ENCODE measurements at places on chromosomes 5 and 9.

DNA sequence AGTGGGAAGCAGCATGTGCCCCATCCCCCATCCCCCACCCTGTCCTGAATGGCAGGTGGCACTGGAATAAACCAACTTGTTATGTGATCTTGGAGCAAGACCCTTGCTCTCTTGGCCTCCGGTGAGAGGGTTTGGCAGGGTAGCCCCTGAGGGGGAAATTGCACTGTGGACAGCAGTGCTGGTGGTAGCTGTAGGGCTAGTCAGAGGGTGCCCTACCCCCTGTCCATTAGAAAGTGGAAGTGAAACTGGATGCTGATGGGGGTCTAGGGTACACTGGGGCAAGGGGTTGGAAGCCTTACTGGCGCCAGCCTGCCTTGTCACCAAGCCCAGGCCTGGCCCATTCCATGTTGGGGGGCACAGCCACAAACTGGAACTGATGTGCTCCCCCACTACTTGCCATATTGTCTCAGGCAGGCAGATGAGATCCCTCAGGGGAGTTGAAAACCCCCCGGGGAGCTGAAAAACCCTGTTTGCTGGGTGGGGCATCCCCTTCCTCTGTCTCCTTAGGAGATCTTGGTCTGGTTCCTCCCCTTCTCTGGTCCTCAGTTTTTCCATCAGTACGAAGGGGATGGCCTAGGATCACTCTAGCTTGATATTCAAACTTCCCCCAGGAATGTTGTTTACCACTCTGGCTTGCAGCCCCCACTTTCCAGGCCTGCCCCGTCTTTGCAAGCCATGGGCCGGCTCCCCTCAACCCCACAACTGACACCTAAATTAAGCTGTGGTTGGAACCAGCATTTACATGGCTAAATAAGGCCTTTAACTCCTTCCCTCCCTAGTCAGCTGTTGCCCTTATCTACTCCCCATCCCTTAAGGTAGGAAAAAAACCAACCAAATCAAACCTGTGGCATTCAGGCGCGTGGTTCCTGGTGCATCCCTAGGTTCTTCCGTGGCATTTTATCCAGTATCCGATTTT, 14.4 kb upstream of the SYNPO start:
- no peak for DNase-seq

DNA sequence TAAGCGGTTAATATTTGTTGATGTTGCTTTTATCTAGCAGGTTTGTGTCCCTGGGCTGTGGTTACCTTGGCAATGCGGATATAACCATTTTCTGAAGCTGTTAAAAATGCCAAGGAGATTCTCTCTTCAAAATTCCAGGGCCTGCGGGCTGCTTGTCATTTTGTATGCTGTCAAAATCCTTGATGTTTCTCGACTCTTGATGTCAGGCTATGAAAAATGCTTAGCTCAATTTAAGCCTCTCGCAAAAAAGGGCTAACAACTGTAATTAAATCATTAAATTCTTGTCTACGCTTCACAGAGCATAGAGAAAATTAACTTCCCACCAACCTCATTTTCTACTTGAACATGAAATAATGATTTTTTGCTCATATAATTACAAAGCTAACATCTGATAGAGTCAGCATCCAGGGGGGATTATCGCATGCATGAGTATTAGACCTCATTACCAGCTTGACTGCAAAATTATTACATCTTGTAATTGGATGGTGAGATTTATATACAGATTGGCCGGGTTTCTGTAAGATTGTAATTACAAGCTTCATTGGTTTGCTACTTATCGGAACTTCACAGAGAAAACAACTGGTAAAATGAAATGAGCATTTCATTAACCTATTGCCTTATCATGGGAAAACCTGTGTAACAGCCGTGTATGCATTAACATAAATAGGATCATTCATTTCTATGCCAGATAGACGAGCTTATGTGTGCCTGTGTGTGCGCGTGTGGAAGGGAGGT, 83.1 kb upstream of the IRX1 start:
- no peak for DNase-seq

GRCh38 chr9:76232861-76233489, 161.3 kb downstream of the RFK start:
- DNase-seq = no peak

DNA sequence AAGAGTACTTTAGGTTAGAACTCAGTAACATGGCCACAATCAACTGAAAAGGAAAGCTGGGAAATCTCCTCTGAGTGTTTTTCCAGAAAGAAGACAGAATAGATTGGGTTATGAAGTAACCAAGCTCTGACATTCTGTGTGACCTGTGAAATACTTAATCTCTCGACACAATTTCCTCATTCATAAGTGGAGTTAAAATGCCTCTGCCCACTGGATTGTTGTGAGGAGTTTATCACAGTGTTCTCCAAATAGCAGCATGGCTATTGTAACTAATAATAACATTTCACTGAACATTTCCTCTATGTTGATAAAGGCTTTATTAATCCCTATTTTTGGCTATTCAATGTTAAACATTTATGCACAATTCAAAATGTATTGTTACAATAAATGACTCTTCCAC, 311.0 kb downstream of the GABRB2 start:
- no peak for DNase-seq

DNA sequence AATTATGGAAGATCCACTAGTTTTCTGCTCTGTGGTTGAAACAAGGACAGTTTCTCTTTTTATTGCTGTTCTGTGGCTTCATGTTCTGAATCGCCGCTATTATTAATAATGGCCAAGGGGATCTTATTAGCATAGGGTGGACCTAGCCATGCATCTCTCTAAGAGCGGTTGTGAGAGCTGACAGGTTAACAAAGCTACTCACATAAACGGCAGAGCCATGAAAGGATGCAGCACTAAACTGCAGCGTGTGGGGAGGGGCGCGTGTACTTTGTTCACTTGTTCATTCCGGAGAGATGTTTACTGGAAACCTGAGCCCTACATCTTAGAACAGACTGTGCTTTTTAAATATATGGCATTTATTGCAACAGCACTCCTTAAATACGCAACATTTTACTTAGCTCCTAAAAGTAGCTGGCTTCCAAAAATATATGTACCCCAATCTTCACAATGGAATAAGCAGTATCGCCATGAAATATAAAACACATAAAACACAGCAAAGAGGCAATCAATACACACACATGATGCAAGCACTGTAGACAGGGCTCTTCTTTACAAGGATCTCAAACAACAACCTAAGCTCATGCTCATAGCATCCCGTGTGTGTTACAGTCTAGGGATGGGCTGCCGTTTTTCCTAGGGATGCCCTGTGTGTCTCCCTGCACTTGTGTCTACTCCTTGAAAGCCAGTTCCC, 424.6 kb downstream of the MED10 start:
- DNase-seq = no peak

- DNase-seq = no peak
Measured at GRCh38 chr5:68267066-68267465, 51.5 kb downstream of the PIK3R1 start.

GRCh38 chr5:178216088-178216534, 11.8 kb downstream of the HNRNPAB start:
- DNase-seq = no peak

GRCh38 chr9:1748407-1748806, 266.7 kb upstream of the SMARCA2 start:
- no peak for DNase-seq

DNA sequence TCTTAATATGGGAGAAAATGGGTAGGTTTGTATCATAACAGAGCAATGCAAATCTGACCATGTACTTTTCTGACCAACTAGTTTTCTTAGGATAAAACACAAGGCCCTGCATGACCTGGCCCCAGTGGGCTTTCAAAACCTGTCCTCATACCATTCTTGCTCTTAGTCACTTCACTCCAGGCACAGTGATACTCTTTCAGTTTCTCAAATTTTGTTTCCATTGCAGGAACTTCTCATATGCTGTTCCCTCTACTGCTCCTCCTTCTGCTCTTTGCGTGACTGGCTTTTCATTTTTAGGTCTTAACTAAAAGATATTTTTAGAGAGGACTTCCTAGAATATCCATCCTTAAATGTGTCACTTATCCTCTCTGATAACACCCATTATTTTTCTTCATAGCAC, 112.4 kb downstream of the INIP start:
- no peak for DNase-seq

GRCh38 chr9:134268747-134269146, 57.5 kb upstream of the RXRA start:
- no peak for DNase-seq

GRCh38 chr5:142601432-142601831, 84.5 kb downstream of the FGF1 start:
- DNase-seq = no peak

- DNase-seq = no peak
Measured at GRCh38 chr9:116450378-116451139, 236.5 kb upstream of the TRIM32 start.

DNA sequence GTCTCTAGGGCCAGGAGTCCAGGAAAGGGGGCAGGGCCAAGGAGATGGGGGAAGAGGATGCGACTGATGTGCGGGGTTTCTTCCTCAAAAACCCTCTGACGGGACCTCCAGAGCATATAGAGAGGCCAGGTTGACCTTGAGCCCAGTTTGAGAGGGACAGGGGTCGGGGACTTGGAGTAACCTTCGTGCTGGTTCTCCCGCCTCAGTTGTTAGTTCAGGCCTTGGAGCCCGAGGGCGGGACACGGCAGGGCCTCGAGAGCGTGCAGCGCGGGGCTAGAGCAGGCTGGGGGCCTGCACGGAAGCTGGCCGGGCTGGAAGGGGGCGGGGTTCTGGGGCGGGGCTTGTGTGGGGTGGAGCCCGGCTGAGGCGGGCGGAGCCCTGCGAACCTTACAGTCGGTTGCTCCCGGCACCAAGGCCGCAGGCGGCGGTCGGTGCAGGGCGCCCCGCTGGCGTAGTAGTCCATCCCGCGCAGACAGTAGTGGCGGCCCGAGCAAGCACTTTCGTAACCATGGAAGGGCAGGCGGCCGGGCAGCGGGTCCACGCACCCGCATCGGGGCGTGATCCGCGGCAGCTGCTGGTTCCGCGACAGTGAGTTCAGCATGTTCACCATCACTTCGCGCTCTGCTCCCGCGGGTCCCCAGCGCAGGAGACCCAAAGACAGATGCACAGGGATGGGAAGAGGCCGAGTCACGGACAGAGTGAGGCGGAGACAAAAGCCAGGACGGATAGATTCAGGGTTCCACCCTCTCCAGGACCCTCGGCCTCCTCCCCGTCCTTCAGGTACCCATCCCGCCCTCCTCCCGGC, 4.0 kb upstream of the MYORG start:
- DNase-seq = peak; percentile 70

- DNase-seq = no peak
Measured at GRCh38 chr9:134995792-134996120, 78.0 kb upstream of the FCN1 start.

DNA sequence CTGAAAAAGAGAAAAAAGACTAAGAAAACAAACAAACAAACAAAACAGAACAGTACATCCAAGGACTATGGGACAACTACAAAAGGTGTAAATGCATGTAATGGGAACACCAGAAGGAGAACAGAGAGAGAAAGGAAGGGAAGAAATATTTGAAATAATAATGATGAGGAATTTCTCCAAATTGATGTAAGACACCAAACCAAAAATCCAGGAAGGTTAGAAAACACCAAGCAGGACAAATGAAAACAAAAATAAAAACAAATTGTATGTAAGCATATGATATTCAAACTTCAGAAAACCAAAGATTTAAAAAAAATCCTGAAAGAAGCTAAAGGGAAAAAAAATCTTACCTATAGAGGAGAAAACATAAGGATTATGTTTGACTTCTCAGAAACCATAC, 125.9 kb upstream of the ACTBL2 start:
- DNase-seq = no peak

DNA sequence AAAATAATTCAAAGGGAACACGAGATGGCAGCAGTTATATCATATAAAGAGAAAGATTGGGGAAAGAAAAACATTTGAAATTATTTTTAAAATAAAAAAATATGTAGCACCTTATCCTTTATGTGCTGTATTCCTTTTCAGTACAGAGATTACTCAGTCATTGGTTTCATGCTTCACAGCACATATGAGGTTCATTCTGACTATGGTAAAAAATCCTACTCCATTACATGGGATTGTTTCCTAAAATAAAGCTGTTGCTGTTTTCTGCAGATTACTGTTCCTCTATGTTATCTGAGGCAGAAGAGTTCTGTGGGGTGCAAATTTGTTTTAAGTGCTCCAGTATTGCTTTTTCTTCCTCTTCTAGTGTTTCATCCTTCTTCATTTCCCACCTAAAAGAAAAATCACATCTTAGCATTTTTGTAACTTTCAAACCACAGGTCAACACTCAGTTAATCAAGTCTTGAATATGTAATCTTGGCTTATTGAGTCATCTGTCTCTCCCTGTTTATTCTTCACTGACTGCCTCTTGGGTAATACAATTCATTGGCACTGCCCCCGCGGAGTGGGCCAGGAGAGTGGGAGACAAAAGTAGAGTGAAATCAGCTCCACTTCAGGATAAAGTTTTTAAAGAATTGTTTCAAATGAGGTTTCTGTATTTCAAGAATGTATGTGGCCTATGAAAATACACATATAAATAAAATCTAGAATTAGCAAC, 412.5 kb upstream of the POU5F2 start:
- no peak for DNase-seq

DNA sequence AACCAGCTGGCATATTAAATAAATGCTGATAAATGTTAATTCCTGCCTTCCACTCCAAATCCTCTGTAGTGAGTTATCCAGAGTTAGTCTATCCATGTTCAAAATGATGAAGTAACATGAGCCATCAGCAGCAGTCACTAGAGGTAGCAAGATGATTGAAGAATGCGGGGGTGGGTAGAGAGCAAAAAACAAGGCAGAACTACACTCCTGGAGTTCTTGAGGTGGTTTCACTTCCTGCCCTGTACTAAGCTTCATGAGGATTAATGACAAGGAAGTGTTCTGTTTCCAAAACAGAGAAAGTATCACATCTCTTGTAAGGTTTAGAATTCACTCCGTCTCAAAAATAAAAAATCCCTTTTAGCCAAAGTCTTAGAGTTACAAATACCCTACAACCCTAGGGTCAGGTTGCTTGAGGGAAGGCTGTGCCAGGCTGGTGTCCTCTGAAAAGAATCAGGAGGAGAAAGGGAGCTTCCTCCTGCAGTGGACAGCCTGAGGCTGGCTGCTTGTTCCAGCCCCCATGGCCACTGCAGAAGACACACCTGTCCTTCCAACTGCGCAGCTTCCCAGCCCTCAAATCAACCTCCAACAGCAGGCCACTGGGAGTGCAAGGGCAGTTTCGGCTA, 180.2 kb downstream of the DENND1A start:
- DNase-seq = no peak

- no peak for DNase-seq
Measured at GRCh38 chr5:37938076-37938852, 98.4 kb upstream of the GDNF start.

GRCh38 chr5:77839691-77840090, 63.6 kb upstream of the TBCA start:
- DNase-seq = no peak
